ENCODE measurements at places on chromosomes 13 and 19.

- no peak for DNase-seq
These were observed 1.3 kb upstream of the SNAPC2 start for GRCh38 chr19:7918615-7919421.

- no peak for DNase-seq
These were observed 83.2 kb upstream of the WASF3 start for GRCh38 chr13:26474286-26474685.

- DNase-seq: peak; percentile 22
These were observed 1.1 kb upstream of the MED26 start for GRCh38 chr19:16628984-16629691.

GRCh38 chr13:105047676-105048295 is 1487.7 kb downstream of the EFNB2 start:
- no peak for DNase-seq

GRCh38 chr19:3684054-3684816 is 16.0 kb downstream of the PIP5K1C start:
- no peak for DNase-seq

DNA sequence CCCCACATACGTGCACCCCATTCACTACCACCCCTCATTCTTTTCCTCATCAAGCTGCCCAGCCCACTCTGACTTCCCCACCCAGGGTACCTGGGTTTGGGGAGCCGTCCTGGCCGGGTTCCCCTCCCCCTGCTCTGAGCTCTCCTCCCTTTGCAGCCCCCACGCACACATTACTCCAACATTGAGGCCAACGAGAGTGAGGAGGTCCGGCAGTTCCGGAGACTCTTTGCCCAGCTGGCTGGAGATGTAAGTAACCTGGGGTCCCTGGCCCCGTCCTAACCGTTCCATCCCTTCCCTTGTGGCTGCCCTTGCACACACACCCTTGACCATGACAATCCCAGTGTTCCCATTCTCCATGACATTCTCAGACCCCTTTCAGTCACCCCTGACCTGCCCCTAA is 2.6 kb downstream of the CAPNS1 start:
- DNase-seq: no peak

DNA sequence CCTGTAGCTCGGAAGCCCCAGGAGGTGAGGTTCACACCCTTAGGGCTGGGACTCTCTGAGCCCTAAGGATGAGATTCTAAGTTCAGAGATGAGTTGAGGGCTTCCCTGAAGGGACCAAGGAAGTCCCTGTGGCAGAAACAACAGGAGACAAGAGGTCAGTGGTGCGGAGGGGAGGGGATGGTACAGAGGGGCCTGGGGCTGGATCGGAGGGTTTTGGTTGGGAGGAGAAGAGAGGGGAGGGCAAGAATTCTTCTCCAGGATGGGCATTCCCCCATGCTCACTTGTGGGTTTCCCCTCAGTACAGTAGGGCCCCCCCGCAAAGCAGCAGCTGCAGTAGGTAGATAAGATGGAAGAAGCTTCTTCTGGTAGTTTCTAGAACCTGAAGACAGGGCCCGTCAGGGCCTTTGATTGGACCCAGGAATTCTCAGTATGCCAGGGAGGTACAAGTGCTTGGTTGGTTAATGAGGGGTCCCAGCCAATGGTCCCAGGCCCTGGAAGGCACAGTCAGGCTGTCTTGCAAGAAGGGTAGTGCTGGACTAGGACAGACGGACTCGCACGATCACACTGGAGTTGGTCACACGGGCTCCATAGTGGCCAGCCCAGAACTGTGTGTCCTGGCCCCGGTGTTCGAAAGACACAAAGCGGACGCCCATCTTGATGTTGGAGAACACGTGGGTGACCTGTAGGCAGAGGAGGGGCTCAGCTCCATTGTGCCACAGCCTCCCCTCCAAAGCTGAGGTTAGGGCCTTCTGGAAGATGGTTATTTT is 7.3 kb downstream of the FBXO27 start:
- DNase-seq: no peak

DNA sequence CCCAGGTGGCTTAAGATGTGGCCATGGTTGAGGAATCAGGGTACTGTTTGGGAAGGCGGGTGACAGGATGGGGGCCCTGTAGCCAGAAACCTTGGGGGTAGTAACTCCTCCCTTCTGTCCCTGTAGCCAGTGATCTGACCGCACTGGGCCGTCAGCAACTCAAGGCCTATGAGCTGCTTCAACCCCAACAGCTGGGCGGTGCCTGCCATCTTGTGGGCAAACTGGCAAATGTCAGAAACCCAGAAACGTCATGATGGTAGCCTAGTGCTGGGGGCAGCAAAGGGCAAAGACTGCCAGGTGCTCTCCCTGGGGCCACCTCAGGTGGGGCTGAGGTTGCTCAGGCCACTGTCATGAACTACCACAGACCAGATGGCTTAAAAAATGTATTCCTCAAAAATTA is 3.5 kb downstream of the COPE start:
- DNase-seq: no peak

GRCh38 chr13:20721454-20722357 is 18.2 kb downstream of the IL17D start:
- peak; percentile 48 for DNase-seq

- no peak for DNase-seq
These were observed 95.3 kb upstream of the SLC10A2 start for GRCh38 chr13:103161476-103161875.

- DNase-seq: no peak
These were observed 2.4 kb downstream of the CCDC194 start for GRCh38 chr19:17391371-17392151.

- DNase-seq: no peak
These were observed 90.3 kb downstream of the LRCH1 start for GRCh38 chr13:46643165-46643777.

DNA sequence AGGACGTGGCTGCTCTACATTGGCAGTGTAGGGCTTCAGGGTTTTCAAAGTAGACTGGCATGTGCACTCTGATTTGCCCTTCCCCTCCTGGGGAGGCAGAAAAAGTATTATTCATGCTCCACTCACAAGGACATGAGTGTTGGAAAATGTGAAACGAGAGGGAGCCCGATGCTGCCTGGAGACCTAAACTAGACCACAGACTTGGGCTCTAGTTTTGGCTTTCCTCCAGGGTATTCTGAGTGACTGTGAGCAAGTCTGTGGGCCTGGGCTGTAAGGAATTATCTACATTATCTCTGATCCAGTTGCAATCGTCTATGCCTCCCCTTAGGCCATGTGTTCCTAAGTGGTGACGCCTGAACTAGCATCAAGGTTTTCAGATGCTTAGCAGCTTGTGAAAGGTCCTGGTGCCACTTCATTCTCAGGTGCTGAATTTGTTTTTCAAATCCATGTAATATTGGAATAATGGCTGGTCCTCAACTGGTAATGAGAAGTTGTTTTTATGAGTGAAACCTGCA is 55.0 kb downstream of the MRPL57 start:
- DNase-seq: no peak

DNA sequence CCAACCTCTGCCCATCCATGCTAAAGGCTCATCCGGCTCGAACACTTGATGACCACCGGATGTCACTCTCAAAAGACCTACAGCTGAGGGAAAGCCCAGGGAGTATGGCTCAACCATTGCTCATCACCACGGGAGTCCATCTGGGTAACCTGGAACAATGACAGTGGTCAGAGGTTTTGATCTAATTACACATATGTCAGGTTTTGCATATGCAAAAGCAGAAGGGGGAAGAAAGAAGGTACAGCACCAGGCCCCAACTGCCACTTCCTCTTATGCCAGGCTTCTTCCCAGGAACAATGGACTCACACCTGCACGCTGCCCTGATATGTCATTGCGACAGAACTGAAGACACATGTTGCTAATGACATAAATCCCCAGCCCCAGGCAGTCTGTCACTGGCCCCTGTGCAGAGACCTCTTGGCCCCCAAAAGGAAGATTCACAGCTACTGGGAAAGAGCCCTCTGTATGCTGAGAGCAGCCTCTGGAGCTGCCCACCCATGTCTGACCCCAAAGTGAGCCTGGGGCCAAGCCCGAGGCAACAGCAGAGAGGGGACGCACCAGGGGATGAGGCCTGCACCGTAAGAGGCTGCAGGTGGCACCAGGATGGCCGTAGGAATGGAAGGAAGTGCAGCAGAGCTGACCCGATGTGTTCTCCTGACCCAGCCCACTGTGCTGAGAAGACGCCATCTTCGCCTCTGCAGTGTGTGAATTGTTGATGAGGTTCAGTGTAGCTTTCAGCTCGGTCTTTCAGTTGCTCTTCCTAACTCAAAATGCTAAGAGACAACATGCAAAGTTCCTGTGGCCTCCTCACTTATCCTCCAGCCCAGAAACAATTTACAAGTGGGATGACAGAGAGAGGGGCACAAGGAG is 26.3 kb downstream of the EPS15L1 start:
- no peak for DNase-seq

- DNase-seq: no peak
These were observed 924.0 kb downstream of the EFNB2 start for GRCh38 chr13:105611424-105611823.

DNA sequence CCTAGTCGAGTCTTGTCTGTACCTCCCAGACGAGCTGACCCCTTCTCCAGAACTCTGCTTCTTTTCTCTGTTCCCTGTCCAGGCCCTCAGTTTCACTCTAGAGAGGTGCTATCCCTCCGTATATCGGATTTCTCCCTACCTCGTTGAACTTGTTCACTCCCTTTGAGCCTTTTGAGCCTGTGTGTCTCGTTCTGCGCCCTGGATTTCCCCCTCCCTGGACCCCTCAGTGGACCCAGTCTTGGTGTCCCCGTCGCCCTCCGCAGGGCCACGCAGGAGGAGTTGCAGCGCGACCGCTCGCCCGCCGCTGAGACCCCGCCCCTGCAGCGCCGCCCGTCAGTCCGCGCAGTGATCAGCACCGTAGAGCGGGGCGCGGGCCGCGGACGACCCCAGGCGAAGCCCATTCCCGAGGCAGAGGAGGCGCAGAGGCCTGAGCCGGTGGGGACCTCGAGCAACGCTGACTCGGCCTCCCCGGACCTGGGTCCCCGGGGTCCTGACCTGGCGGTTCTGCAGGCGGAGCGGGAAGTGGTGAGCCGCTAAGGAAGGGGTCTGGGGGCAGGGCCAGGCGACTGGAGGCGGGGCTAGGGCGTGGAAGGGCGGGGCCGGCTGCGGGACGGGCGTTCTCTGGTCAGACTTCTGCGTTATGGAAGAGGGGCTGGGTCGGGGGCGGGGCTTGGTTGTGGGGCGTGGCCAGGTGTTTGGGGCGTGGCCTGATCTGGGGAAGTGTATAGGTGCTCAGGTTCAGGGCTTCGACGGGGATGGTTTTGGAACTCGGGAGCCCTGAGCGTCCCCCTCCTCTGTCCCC is 5.5 kb downstream of the EPS8L1 start:
- no peak for DNase-seq

DNA sequence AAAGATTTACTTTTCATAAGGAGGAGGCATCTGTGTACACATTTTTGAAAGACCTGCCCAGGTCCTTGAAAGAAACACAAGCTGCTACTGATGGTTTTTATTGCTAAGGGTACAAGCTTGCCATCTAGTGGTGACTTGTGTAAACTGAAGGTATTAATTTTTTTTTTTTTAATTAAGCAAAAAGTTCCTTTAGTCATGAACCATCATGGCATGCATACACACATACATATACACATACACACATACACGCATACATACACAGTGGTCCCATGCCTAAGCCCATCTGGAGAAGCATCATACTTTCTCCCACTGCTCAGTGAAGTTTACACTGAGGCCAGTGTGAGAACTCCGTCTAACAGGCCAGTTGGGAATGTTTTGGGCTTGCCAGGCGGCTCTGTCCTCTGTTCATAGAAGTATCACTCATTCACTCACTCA is 312.5 kb downstream of the DCLK1 start:
- DNase-seq: peak; percentile 53

GRCh38 chr19:48308631-48309586 is 16.4 kb upstream of the EMP3 start:
- no peak for DNase-seq

All from left kidney (tissue), 8 donors.